Stimulated activated CD8-positive, alpha-beta memory T cell treated with anti-CD3 and anti-CD28 coated beads, Interleukin-12 subunit alpha, Interleukin-12 subunit beta, amount 100 ng/mL, for 1 hour (primary cell): ENCODE measurements at places on chromosomes 5 and 9.

GRCh38 chr5:131751506-131751905, 45.3 kb downstream of the FNIP1 start:
- no peak for DNase-seq

DNA sequence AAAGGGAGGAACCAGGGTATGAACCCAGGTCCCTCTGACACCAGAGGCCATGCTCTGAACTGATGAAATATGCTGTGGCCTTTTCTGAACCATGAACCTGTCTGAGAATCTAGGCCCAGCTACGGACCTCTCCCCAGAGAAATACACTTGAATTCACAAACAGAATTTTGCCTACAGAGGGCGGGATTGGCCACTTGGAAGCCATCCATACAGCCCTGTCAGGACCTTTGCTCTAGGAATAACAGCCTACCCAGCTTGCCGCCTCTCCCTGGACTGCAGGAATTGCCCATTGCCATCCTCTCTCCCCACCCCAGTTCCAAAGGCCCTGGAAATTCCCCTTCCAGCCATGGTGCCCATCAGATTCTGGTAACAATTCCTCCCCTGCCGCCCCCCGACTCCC, 26.6 kb downstream of the MORN5 start:
- no peak for DNase-seq

DNA sequence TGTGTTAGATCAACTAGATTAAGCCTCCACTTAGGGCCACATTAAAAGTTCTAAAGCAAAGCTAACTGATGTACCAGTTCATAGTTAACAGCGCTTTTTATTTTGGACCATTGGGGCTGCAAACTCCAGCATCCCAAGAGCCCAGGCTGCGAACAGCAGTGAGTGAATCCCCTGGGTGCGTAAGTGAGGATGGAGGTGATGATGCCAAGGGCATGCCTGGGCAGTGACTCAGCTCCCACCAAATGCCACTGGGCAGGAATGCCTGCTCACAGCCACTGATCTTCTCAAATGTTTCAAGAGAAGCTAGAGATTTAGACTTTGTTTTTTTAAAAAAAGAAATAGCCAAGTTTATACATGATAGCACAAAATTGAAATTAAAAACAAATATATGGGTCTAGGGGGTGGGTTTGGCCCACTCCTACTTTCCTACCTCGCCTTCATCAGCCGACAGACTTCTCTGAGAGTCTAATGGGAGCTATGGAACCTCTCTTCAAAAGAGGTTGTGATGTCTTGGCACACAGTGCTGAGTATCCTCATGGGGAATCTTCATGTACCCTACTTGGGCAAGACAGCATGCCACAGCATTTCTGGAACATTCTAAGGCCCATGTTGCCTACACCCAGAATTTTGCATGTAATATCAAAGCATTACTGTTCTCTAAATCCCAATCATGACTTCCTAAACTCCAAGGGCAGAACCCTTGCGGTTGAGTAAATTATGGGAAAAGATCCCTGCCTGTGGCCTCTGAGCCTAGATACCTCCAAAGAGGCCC, 398.1 kb downstream of the EBF1 start:
- no peak for DNase-seq

GRCh38 chr5:78062645-78063044, 231.9 kb downstream of the AP3B1 start:
- no peak for DNase-seq

DNA sequence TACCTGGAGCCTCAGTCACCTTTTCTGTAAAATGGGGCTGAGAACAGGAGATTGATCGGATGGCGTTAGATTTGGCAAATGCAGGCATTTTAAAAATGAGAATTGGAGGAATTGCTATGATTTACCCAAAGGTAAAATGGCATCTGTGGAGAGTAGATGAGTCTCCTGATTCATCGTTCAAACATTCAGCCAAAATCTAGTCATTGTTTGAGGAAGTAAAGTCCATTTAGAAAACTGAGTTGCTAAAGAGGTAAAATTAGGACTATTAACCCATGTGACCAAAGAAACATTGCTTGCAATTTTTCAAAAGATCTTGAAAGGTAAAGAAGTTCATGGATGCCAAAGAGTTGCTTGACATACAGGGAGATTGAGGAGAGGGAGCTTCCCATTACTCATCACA, 69.7 kb downstream of the ZNF462 start:
- DNase-seq, result no peak

DNA sequence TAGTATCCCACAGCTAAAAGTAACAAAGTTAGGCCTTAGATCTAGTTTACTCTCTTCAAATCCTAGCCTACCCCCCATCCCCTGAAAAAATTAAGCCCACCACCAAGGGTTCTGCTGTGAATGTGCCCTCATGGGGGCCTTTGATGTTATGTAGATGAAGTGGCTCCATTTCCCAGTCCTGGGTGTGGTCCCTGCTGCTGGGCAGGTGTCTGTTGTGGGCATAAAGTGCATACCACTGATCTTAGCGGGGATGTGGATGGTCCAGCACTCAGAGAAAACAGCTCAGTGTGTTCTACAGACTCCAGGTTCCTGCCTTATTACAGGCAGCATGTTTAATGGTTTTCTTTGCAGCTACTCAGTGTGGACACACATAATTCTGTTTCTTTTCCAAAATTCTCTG, 1.9 kb downstream of the PCBD2 start:
- no peak for DNase-seq

DNA sequence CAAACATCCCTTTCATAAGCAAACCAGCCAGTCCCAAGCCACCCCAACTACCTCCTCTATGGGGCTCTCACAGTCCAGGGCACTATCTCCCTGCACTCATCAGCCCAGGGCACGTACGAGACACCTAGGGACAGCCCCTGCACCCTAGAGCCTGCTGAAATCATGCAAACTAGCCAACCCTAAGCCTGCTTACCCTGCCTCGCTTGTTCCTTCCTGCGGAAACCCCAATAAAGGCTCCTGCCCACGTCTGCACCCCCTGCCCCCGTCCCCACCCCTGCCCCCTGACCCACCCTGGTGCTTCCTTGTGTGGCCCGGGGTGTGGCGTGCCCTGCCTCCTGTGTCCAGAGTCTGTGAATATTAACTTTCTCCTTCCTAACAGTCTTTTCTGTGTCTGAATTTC, 135.9 kb downstream of the GADD45G start:
- no peak for DNase-seq
